NCI-H1417 treated with DMSO at 0.1 percent for 48 hours (cell line): ENCODE measurements at places on chromosomes 16 and 17.

GRCh38 chr17:44220213-44221083, 973 bp upstream of the UBTF start:
- no peak for DNase-seq

- DNase-seq, result no peak
These were observed 19.0 kb upstream of the GNG13 start for GRCh38 chr16:819336-820043.

GRCh38 chr17:64209983-64210382, 53.1 kb downstream of the TEX2 start:
- DNase-seq, result no peak

DNA sequence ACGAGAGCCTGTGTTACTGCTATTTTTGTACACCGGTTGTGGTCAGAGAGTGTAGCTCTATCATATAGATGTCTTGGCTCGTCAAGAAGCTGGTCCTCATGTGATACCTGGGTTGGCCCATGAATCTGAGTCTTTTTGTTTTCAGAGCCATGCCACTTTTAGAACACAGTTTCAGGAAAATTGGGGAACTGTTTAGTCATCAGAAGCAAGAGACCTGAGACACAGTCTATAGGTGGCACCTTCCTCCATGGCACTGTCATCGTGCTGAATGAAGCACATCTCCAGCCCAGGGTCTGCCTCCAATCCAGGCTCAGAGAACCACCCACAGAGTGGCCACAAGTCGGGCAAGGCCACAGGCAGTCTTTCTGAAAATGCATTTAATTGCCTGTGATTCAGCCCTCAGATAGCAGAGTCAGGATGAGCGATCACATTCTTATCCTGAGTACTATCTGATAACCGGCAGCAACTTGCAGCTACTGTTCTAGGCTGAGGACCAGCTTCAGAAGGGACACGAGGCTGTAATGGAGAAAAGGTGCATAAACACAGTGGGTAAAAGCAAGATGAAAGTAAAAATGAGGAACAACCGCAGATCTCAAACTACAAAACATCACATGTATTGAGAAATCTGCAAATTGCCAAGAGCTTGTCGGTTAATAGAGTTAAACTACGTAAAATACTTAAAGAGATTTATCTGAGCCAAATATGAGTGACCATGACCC, 14.2 kb upstream of the HAPSTR1 start:
- DNase-seq, result no peak

DNA sequence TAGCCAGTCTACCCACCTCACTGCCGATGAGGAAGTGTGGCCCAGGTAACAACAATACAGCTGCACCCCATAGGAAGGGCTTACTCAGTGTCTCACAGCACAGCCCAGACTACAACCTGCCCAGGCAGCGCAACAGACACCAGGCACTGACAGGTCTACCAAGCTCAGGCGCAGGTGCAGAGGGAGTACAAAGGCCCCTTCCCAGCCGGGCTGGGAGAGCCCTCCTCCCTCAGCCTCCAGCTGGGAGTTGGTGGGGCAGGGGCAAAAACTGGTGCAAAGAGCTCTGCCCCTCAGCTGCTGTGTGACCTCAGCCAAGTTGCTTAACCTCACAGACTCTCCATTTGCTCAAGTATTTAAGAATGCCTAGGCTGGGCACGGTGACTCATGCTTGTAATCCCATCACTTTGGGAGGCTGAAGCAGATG, 112.6 kb upstream of the LHX1 start:
- DNase-seq, result no peak

DNA sequence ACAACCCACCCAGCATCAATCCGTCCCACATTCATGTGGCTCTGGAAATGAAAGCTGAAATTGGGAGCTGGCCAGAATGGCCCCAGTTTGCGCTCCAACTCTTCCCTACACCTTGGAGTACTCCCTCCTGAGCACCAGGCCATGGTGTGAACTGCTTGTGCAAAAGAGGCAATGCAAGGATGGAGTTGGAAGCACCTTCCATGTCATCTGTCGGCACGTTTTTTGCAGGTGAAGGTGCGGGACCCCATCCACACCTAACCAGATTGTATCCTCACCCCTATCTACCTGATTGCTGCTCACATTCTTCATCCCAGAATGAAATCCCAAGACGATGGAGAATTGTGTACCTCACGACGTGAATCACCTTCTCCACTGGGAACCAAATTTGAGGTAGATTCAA, 136.6 kb upstream of the WSB1 start:
- no peak for DNase-seq

DNA sequence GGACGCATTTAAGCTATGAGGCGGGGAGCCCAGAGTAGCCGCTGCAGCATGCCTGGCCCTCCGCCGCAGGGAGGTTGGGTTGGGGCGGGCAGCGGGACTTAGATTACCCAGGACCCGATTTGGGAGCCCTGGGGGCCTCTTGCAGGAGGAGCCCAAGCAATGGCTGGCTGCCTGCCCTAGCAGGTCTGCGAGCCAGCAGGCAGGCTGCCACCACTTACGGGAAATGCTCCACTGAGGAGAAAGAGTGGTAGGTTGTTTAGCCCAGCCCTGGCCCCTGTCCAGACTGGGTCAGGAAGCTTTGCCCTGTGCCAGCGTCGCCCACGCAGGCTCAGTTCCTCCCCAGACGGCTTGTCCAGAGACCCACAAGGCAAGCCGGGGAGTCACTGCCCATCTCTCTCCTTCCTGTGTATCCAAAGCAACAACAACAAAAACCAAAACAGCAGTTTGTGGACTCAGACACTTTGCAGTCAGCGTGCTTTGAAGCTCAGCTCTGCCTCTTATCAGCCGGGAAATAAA, 10.3 kb upstream of the TVP23A start:
- no peak for DNase-seq

GRCh38 chr17:2094891-2095535, 40.1 kb downstream of the HIC1 start:
- no peak for DNase-seq

DNA sequence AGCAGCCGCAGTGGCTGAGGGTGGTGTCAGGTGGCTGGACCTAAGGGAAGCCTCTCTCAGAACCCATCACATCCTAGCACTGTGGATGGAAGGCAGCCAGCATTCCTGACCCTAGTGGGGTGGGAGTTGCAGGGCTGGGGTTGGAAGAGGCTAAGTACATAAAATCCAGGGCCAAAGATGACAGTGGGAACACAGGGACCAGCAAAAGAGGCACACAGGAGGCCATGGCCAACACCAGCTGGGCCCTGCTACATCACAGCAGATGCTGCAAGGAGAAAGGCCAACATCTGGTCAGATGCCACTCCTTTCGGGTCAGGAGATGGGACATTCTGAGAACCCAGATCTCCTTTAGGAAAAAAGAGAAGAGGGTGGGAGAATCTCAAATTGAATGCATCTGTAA, 415.4 kb downstream of the SLC39A11 start:
- no peak for DNase-seq

GRCh38 chr17:27623614-27624013, 7.4 kb upstream of the LGALS9 start:
- no peak for DNase-seq
